ENCODE measurements at places on chromosomes 16 and 17. TPM values are rescaled to one million over a fixed set of nuclear protein-coding genes. Genes with fewer than 3 reads are reported as not detected.

UBE2O gene
- polyA plus RNA-seq, result 11.1 TPM

UTP18 gene
- polyA plus RNA-seq, result 37.8 TPM

GSG1L gene
- 0.07 TPM for polyA plus RNA-seq

OR1A1 gene
- polyA plus RNA-seq, result 0.02 TPM

ALDH3A1 gene
- 2.2 TPM for polyA plus RNA-seq

NTN3 gene
- polyA plus RNA-seq, result 0.02 TPM

TP53TG3F gene
- not detected for polyA plus RNA-seq

KRTAP4-5 gene
- not detected for polyA plus RNA-seq

MILR1 gene
- polyA plus RNA-seq, result 6.2 TPM

ST6GALNAC2 gene
- 4.3 TPM for polyA plus RNA-seq

PSME3IP1 gene
- polyA plus RNA-seq, result 93.1 TPM
